ENCODE measurements at places on chromosomes 1 and 21. TPM values are rescaled to one million over a fixed set of nuclear protein-coding genes. Genes with fewer than 3 reads are reported as not detected.

GRCh38 chr1:208157769-208158168 lies 86.4 kb downstream of the PLXNA2 start:
- DNase-seq = no peak

Gene KIRREL1
- 122 TPM for total RNA-seq

Gene TSSK3
- 3.5 TPM for total RNA-seq

DNA sequence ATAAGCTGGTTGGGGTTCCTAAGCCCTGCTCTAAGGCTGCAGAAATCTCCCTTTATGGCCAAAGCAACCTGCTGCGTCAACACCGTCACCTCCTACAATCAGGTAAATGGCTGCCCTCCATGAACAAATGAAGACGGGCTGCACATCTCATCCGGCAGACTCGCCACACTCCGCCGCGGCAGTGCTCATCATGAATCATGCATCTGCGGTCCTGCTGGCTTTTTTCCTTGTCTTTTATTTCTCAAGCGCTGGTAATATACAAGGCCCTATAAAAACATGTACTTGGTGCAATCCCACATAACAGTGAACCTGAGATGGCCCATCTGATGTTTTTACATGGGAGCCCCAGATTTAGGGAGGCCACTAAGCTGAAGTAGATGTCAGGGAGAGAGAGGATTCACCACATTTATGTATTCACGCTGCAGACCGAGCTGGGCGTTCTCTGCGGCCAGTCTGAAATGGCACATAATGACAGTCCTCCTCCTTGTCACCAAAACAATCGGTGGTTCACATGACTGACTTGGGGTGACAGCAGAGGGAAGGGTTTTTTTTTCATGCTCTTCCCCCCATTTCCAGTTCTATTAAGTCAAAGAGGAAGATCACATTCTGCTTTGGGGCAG lies 91.6 kb downstream of the KAZN start:
- no peak for DNase-seq

Gene FAM131C
- 0.73 TPM for total RNA-seq

- no peak for DNase-seq
These were observed 5.2 kb downstream of the DMRTA2 start for GRCh38 chr1:50417946-50418599.

DNA sequence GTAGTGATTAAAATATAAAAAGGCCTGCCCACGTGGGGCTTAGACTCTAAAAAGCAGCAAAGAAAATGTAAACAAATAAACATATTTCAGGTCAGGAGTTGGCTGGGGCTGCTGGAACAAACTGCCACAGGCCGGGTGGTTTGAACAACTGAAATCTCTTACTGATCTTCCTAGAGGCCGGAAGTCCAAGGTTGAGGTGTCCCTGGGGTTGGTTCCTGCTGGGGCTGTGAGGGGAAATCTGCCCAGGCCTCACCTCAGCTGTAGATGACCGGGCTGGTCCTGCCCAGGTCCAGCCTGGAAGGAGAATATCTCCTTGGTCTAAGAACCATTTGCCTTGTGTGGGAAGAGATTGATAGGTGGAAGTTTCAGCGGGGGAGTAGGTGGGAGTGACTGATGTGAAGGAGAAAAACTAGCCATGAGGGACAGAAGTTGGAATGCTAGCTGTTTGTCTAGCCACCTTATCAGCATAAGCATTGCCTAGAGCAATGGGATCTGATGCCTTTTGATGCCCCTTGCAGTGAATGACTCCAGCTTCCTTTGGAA lies 221.1 kb downstream of the DYRK1A start:
- DNase-seq = peak; percentile 30

GRCh38 chr1:175679981-175680652 lies 63.3 kb downstream of the TNR start:
- no peak for DNase-seq

DNA sequence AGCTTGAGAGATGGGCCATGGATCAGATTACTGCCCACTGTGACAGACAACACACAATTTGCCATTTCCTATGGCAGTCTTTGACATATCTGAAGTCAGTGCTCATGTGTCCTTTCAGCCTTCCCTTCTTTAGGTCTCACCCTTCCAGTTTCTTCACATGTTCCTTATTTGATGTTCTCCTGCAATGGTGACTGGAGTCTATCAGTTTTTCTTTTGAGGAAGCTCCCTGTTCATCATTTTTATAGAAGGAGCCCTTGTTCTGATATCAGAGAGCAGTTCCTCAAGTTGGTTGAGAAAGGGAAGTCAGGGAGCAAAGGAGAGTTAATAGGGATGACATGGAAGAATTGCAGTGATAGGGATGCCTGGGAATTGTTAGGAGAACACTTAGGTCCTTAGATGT lies 42.2 kb downstream of the DISC1 start:
- no peak for DNase-seq

DNA sequence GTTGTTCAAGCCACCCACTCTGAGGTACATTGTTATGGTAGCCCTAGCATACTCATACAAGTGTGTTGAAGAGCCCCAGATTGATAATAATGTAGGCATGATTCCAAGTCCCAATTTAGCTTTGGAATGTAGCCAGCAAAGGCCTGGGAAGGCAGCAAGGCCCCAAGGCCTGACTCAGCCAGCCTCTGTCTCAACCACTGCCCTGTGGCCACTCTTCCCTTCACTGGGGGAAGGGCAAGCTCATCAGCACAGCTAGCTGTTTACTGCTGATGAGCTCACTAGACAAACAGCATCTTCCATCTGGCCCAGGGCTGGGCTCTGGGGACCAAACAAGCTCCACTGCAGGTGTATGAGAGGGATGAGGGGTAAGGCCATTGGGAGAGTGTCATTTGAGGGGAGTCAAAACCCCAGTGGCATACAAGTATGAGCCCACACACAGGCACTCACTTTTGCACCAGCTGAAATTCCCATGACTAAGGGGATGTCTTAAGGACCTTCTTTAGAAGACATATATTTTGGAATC lies 2.2 kb upstream of the IRF6 start:
- no peak for DNase-seq

- DNase-seq = no peak
These were observed 23.0 kb downstream of the SLAMF1 start for GRCh38 chr1:160623862-160624261.

DNA sequence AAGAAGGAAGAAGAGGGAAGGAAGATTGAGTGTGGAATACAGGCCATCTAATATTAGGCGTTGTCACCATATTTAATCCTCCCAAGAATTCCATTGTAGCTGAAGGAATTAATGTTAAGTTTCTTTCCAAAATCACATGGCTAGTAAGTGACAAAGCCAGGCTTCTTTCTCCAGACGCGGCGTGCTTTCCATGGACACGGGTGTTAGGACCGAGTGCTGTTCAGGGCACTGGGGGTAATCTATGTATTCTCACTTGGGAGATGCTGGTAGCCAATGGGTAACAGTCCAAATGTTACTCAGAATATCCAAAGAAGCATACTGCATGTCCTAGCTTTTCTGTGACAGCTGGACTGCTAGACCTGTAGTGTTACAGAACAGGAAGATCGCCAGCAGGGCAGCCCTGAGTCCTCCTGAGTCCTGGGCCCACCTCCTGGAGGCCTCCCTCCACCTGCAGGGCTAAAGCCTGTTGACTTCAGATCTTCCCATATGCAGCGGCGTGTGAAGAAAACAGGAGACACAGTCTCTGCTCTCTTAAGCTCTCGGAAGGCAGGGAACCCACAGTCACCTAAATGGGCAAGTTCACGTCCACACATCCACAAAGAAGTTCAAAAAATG lies 5.3 kb downstream of the IGSF9 start:
- DNase-seq = no peak

- DNase-seq = no peak
These were observed 45.5 kb upstream of the CXADR start for GRCh38 chr21:17467392-17467791.

GRCh38 chr1:12477936-12478611 lies 139.9 kb downstream of the DHRS3 start:
- no peak for DNase-seq

DNA sequence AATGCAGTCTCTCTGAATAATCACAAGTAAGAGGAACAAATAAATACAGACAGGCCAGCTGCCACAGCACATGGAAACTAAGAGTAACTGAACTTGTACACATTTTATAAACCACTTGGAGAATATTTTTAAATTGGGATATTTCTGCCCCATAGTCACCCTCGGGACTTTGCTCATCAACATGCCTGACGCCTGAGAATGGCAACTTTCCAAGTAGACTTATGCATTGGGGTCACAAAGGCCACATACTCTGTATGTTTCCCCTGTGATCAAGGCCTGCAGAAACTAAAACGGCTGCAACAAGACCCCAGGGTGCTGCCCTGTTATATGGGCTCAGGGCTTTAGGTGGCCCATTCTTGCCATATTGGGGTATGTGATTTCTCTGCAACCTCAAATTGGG lies 38.3 kb upstream of the GJA5 start:
- no peak for DNase-seq

DNA sequence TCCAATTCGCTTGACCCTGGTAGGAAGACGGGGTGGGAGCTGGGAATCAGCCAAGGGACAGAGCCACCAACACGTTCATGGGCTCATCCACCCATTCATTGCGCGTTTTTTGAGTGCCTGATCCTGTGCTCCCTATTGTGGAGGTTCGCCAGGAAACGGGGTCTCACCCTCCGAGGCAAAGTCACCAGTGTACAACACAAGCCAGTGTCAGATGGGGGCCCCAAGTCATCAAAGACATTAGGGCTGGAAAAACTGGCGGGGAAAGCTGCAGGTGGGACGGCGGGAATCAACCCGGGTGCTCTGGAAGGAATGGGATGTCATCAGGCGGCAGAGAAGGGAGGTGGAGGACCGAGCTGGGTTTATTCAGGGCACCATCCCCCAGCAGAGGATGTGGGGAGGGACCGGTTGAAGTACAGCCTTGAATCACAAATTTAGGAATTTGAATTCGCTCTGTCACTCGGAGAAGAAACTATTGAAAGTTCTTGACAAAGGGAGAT lies 667 bp upstream of the NID1 start:
- no peak for DNase-seq

- DNase-seq = no peak
These were observed 1.4 kb downstream of the MATN1 start for GRCh38 chr1:30721812-30722537.

DNA sequence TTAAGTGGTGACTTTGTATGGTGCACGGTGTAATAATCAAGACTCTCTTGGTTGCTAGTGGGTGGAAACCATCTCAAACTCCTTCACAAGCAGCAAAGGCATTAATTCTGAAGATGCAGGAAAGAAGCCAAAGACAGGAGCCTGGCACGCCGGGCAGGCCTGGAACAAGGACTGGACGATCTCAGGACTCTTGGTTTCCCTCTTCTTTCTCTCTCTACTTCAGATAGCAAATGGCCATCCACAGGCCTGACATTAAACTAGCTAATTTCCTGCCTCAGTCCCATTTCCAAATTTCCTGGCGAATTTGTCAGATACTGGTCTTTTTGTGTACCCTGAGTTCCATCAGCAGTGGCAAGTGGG lies 28.2 kb downstream of the STYXL2 start:
- DNase-seq = no peak

Measured in osteocyte (in vitro differentiated cells).